ENCODE measurements at places on chromosomes 3 and 15.

DNA sequence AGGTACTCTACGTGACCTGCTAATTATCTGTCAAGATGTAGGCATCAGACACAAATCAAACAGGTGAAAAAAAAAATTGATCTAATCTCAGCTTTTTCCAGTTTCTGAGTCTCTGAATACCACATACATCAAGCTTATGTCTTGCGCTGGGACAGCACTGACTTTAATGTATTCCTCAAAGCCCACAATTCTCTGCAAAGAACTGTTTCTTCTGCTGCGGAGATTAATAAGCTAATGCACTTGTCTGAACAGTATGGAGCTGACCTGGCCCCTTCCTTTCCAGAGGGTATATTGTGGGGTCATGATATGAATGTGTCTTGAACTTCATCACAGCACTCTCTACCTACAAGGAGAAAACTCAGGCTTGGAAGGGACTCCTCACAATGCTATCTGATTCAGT is 87.8 kb downstream of the FOXB1 start:
- DNase-seq = no peak

DNA sequence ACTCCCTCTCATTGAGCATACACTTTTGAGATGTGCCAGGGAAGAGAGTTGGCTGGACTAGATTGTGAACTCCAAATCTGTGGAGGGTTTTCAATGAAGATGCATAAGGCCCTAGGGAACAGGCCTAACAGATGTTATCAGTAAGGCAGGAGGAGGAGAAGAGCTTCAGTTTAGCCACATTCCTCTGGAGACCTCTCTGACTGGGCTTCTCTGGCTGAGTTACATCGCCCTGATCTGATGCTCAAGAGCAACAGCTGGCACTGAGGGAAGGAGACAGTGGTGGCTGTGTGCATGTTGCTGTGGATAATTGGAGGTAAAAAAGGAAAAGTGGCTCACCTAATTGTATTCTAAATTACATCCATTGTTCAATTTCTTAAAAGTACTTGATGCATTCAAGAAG is 206.4 kb upstream of the CFAP20DC start:
- no peak for DNase-seq

DNA sequence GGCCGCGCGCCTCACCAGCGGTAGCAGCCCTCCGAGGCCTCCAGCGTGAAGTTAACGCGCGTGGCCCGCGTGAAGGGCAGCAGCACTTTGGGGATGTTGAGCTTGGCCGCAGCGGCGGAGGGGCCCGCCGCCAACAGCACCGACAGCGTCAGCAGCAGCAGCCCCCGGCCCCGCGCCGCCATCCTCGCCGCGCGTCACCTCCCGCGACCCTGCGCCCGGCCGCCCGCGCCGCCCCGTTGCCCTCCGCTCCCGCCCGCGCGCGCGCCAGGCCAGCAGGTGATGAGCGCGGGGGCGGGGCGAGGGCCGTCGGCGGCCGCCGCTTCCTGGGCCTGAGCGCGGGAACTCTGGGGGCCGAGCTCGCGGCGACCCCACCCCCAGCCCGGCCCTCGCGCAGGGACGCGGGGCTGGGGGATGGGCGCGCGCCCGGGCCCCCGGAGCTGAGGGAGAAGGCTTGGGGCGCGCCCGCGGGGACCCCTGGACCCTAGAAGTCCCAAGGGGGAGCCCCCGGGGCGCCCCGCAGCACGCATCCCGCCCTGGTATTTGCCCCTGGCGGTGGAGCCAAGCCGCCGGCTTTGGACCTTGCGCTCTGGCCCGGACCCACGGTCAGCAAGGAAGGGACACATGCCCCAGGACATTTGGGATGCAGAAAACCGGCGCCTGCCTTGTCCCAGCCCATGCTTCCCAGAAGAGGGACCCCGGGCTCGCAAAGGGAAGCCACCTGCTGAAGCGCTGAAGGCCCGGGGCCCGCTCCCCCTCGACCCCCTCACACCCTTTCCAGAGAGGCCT is at the start of gene NUP210:
TSS of gene NUP210 (minus strand) at position 278 of the 786 bp plus-strand sequence. CDS start at position 182, 96 bp downstream.
- peak; percentile 83 for DNase-seq

GRCh38 chr3:57971975-57972374 is 36.2 kb upstream of the FLNB start:
- DNase-seq = no peak

- no peak for DNase-seq
Measured at GRCh38 chr15:38941399-38941953, 376.9 kb upstream of the RASGRP1 start.

- DNase-seq = no peak
Measured at GRCh38 chr3:127624063-127624462, 4.9 kb upstream of the PODXL2 start.

- DNase-seq = no peak
Measured at GRCh38 chr3:169145540-169146178, 517.9 kb downstream of the MECOM start.

GRCh38 chr3:175704366-175705055 is 845.4 kb downstream of the NAALADL2 start:
- DNase-seq = peak; percentile 90

- no peak for DNase-seq
Measured at GRCh38 chr3:175383371-175383770, 524.2 kb downstream of the NAALADL2 start.

- no peak for DNase-seq
Measured at GRCh38 chr3:52670621-52671521, 14.8 kb downstream of the PBRM1 start.

DNA sequence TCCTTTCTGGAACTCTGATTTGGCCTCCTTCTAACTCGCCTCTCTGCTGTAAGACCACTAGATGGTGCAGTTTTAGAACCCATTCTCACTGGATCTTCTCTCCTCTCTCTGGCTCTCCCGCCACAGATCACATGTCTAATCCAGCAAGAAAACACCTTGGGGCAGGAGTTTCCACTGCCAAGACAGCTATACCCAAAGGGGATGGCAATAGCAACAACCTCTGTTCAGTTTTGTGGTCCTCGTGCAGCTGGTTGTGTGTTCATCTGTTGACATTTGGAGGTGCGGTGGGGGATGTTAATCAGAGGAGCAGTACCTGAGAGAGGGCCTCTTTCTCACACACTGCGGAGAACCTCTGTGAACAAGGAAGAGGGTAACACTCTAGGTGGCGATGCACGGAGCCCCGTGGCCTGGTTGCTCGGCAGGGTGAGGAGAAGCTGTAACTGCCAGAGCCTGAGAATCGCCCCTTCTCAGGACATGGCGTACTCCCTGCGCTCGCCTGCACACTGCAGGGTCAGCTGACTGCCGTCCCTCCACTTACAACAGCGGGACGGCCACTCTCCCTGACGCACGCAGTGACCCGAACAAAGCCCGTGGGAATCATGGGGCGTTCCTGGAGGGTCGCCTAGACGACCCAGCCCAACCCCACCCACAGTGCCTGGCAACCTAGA is at the start of gene TEX55:
TSS of gene TEX55 (plus strand) at position 666 of the 668 bp plus-strand sequence. CDS start 25 bp downstream, outside the sequence.
- DNase-seq = peak; percentile 24

GRCh38 chr3:139642996-139643395 is 34.8 kb downstream of the NMNAT3 start:
- no peak for DNase-seq

DNA sequence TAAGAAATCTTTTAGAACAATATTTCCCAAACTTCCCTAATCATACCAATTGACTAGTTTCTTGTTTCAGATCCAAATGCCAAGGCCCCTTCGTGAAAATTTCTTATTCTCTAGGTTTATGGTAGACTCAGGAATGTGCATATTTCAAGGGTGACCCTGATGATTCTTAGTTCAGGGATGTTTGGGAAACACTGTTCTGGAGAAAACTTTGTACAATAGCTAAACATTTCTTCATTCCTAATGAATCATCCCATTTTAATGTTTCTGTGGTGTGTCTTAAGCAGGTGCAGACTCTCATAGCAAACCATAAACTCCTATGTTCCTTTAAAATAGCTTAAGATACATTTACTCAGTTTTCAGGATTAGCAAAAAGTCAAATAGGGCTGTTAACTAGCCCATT is 314.5 kb downstream of the TIGIT start:
- no peak for DNase-seq

DNA sequence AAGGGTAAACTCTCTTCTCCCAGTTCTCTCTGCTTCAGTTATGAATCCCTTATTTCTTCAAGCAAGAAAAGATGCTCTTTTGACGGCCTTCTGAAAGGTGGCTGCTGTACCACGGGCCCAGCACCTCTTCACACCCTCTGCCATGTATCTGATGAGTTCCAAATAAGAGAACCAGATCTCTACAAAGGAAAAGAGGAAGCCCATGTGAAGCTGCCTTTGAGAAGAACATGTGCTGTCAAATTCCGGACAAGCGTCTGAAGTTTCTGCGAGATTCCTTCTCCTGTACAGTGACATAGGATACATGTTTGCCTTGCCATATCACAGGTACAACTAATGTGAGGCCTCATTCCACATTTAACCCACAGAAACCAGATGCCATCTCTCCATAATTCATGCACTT is 59.2 kb downstream of the SH3BP5 start:
- DNase-seq = no peak

GRCh38 chr3:171379961-171380483 is 80.2 kb downstream of the TNIK start:
- no peak for DNase-seq

DNA sequence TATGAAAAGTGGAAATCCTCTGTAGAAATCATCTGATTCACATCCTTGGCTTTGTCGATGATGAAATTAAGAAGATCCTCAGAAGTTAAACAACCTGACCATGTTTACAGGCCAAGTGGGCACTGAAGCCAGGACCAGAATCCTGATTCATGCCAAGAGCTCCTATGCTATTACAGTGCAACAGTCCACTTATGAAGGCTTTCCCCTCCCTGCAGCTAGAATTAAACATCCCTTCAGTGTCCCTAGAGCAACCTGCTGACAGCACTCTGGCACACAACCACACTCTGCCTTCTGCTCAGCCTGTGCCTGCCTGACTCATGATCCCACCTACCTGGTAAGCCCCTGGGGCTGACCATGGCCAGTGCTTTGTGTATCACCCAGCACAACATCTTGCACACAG is 33.8 kb downstream of the TXNRD3 start:
- DNase-seq = no peak

GRCh38 chr15:83588441-83588840 is 65.5 kb upstream of the ADAMTSL3 start:
- DNase-seq = no peak

DNA sequence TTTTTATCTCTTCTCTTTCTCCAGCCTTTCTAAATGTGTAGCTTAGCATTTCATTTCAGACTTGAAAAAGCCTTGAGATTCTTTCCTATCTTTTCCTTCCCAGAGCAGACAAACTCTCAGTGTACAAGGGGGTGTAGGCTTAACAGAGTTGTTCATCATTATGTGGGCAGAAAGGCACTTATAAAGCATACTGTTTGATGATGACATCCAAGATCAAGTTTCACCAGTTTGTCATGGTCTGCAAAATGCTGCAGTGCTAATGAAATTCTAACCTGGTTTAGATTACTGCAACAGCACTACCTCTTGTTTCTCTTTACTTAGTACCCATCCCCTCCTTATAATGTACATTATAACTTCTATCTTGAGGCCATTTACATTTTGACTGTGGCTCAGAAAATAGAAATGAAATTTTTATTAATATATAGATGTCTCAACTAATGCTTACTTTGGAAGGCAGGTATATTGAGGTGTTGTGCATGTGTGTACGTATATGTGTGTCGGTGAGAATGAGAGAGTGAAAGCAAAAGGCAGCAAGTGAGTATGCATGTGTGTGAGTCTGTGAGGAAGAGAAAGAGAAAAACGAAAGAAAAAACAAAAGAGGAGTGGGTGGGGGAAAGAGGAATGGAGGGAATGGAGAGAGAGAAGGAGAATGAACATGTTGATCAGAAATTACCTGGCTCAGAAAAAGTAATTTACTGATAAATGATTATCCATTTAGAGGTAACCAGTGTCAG is 1043.6 kb downstream of the TUSC7 start:
- DNase-seq = no peak

- no peak for DNase-seq
Measured at GRCh38 chr3:60707452-60708020, 543.7 kb downstream of the FHIT start.

GRCh38 chr3:106728315-106729098 is 648.7 kb upstream of the CCDC54 start:
- DNase-seq = no peak

DNA sequence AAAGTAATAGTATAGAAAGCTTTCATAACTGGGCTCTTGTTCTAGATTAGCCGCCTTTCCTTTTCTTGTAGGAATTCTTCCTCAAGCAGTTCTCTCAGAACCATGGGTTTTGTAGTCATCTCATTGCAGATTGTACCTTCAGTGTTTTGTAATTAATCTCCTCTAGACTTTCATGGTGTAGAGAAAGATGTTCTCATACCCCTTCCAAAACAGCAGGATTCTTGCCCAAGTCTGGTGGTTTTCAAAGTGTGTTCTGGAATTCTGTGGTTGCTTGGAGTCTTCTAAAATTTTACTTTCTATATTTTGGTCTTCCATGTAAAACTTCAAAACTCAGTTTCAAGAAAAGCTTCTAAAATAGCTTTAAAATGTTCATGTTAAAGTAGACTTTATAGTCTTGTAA is 293.8 kb downstream of the PTPRG start:
- no peak for DNase-seq

DNA sequence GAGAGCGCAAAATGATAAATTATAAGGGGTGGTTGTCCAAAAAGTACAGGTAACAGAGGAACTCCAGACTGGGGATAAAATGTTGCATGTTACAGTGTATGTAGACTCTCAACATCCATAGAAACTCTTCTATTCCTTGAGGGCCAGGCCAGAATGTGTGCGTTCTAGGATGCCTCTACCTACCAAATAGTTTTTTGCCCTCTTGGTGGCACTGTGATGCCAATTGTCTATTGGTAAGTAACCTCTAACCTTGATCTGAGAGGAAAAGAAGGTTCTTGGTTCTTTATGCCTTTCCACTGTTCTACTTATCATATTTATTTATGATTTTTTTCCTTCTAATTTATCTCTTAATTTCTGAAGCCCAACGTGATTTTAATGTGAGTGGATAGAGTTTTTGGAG is 424.6 kb downstream of the GRM7 start:
- DNase-seq = no peak

DNA sequence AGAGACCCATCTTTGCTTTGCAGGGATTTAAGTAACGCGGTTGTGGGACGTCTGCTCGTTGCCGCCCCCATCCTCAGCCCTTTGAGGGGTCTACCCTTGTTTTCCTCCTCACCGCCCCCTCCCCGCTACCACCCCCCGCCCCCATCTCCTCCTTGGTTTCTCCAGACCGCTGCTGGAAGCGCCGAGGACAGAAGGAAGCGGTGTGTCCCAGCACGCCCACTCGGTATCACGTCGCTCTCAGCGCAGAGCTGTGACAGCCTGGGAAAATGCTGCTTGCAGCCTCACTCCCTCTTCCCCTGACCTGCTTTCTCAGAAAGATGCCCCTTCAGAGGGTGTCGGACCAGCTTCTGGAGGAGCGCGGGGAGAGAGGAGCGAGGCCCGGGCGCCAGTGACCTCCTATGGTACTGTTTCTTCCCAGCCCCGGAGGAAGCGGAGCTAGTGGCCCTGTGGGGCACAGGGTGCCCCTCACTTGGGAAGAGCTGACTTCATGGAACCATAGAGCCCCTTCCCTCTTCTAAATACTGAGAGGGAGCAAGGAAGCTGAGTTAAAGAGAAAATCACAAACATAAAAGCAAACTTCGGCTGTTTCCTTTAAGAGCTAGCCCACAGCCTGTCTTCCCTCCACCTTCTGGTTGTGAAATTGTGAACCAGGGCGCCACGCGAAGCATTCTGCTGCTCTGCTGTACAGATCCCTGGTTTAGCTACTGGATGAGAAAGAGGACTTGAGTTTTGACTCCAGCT is 698 bp downstream of the IL1RAP start:
- peak; percentile 19 for DNase-seq

GRCh38 chr15:44694416-44694815 is 16.7 kb downstream of the PATL2 start:
- DNase-seq = no peak
